ENCODE measurements at places on chromosomes 7 and 10. TPM values are rescaled to one million over a fixed set of nuclear protein-coding genes. Genes with fewer than 3 reads are reported as not detected.
A peak's percentile ranks its signal among the peaks of the same experiment; 100 is the strongest.

- H3K27me3 ChIP-seq: no peaks in the 10 kb centered on the region
- no peak overlapping the region for H3K27ac ChIP-seq
- no peak for DNase-seq
- H3K4me3 ChIP-seq: no peak overlapping the region
- no peaks in the 10 kb centered on the region for H3K36me3 ChIP-seq
- H3K4me1 ChIP-seq: no peaks in the 10 kb centered on the region
Observed at GRCh38 chr10:19668116-19668515, 148.1 kb upstream of the PLXDC2 start.

GRCh38 chr7:139897422-139898090 lies 68.5 kb downstream of the TBXAS1 start:
- peaks cover 2% of the 10 kb centered on the region for H3K27me3 ChIP-seq
- H3K36me3 ChIP-seq: peaks cover 5% of the 10 kb centered on the region
- H3K4me1 ChIP-seq: peaks cover 10% of the 10 kb centered on the region
- no peak for DNase-seq

- H3K4me3 ChIP-seq: no peak overlapping the region
- H3K36me3 ChIP-seq: no peaks in the 10 kb centered on the region
- DNase-seq: peak; percentile 53
- no peaks in the 10 kb centered on the region for H3K4me1 ChIP-seq
- no peak overlapping the region for H3K27ac ChIP-seq
Observed at GRCh38 chr7:132709971-132710567, 133.8 kb upstream of the PLXNA4 start.

GRCh38 chr7:50595491-50596102 lies 30.4 kb upstream of the DDC start:
- DNase-seq: peak; percentile 18
- H3K36me3 ChIP-seq: peaks cover 81% of the 10 kb centered on the region
- H3K27me3 ChIP-seq: peaks cover 16% of the 10 kb centered on the region
- no peak overlapping the region for H3K4me3 ChIP-seq
- peaks cover 15% of the 10 kb centered on the region for H3K4me1 ChIP-seq

C10orf105 gene
- 0.15 TPM for total RNA-seq
